ENCODE measurements at places on chromosomes 2 and 18.

DNA sequence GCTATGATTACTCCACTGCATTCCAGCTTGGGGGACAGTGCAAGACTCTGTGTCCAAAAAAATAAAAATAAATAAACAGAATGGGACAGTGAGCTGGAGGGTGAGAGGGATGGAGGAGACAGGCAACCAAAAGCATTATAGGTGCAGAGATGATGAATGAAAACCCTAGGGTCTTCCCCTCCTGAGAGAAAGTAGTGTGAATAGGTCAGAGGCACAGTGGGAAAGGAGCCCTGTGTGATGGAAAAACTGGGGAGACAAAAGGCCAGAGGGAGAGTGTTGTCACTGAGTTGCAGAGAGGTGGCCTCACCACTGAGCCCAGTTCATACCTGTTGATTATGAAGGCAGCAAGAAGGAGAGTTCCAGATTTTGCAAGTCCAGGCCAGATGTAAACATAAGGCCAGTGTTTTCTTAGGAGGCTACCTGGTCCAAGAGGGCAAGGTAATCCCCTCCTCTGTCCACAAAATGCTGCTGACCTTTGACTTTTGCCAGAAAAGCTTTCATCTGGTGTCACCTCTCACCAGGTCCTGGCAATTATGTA, 17.6 kb upstream of the AGFG1 start:
- DNase-seq = no peak

DNA sequence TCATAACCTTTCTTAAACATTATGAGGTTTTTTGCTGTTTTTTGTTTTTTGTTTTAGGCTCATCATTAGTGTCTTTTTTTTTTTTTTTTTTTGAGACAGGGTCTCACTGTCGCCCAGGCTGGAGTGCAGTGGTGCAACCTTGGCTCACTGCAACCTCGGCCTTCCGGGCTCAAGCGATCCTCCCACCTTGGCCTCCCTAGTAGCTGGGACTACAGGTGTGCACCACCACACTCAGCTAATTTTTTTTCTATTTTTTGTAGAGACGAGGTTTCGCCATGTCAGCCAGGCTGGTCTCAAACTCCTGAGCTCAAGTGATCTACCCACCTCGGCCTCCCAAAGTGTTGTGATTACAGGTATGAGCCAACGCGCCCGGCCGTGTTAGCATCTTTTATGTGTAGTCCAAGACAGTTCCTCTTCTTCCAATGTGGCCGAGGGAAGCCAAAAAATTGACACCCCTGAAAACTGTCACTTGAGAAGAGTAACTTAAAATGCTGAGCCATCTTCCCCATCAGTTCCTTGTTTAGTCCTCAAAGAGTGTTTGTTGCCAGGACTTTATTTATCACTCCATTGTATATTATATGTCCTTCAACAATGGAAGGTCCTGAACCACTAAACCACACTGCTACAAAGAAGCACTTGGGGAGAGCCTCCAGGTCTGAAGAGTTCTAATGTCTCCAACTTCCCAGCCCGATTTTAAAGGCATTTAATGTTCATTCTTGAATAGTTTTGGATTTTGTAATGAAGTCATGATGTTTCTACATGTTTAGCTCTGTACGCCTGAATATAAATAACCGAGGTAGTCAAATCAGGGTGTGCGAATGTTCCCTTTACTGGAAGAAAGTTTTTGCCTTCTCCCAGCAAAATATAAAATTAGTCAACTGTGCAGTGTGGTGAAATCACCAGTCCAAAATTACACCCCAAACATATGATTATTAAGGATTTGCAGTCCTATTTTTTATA, 26.4 kb downstream of the ZNF516 start:
- no peak for DNase-seq

DNA sequence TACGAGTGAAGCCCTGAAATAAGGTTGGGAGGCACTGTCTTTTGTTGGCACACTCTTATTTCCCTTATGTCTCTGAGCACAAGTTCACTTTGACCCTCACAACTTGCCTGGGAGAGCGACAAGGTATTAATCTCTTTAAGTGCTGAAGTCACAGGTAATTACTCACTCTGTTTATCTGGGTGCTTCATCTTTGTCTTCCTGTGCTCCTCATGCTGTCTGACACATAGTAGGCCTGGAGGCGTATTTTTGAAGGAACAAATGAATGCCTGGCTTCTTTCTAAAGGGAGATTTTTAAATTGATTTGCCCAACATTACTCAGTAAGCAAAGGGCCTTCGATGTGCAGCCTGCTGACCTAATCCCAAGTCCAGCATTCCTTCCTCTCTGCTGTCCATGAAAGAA, 507.1 kb upstream of the TNP1 start:
- DNase-seq = no peak

GRCh38 chr2:1632002-1632348, 112.3 kb downstream of the PXDN start:
- DNase-seq = no peak

DNA sequence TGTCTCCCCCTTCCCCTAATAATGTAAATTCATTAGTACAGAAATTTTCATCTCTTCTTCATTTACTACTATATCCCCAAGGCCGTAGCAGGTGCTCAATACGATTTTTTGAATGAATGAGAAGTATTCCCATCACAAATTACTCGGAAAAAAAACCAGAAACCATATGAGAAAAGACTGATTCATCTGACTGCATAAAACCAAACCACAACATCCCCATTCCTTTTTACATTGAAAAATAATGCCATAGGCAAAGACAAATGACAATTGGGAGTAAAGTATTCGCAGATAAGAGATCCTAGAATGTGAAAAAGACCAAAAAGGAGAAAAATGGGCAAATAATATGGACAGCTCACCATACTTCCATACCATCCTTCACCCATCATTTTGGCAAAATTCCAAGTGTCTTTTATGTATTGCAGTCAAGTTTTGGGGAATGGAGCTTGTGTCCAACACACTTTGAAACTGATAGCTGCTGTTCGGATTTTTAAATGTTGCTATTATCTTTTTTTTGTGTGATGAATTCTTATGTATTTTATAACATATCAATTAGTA, 1.5 kb downstream of the ZC3H8 start:
- no peak for DNase-seq

- DNase-seq = no peak
Measured at GRCh38 chr2:146135245-146135644, 1615.3 kb upstream of the ZEB2 start.

DNA sequence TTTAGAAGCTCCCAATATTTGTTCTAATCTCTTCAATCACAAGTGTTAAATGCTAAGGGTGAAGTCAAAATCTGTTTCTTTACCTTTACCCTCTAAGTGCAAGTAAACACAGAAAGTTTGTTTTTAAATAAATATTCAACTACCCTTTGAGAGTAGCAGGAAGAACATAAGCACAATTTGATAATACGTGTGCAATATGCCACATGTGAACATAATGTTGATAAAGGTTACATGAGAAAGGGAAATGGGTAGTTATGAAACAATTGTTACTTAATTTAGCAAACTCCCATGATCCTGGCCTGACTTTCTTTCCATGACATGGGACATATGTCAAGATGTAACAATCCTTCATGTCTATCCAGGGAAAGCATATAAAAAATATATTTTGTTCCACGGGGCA, 7.1 kb downstream of the SPRED2 start:
- no peak for DNase-seq

DNA sequence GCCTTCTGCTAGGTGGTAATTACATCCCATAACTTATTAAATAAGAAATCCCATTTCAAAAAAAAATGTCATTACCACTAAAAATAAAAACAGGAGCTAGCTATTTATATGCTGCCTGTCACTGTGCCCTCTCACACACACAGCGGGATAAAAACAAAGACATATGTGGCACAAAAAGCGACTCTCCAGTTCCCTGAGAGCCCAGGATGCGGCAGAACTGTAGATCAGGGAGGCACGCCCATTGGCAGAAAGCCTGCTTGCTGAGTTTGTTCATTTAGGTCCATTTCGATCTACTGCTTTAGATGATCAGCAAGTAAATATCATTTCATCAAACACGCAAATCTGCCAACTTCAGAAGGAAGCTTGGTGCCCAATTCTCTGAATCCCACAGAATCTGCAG, 124.4 kb downstream of the TMEM163 start:
- DNase-seq = no peak

- no peak for DNase-seq
Measured at GRCh38 chr2:110877031-110877827, 144.9 kb downstream of the ACOXL start.

DNA sequence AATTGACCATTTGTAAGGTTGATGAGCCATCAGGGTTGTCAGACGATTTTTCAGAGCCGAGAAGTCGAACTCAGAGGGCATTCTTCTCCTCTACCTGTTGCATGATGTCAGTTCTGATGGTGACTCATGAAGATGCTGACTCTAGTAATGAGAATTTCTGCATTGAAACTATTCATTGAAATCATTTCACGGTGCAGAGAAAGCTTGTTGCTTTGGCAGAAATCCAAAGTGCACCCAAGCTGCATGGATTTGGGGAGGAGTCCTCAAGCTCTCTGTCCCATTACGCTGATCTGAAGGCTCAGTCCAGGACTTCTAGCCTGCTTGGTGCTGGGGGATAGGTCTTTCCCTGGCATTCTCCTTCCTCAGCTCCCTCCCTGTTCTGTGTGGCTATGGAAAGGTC, 125.7 kb upstream of the PXDN start:
- no peak for DNase-seq

DNA sequence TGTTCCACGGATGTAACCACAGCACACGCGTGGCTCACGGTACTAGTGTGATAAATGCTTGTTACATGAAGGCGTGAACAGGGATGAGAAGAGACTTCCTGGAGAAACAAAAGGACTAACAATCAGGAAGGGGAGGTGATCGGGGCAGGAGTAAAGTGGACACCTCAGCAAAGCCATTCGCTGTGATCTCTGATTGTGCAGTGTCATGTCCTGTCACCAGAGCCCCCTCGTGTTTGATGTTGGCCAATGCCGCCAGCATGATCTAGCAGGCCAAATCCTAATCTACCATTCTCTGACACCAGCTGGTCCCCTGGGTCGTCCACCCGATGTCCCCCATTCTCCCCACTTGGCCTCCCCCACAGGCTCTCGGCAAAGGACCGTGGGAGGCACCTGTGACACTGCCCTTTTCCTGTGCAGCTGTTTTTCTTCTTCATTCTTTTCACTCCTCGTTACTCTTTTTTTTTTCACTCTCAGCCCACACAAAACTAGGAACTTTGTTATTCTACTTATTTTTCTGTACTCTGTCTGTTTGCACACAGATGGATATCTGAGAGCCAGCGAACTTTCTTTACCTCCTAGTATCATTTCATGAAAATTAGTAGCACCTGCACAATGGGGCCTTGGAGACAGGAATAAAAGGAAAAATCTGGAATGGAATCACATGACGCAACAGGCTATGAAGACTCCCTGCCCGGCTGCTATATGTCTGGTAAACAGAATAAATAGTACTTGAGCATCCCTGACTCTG, 146.8 kb downstream of the TGIF1 start:
- no peak for DNase-seq

DNA sequence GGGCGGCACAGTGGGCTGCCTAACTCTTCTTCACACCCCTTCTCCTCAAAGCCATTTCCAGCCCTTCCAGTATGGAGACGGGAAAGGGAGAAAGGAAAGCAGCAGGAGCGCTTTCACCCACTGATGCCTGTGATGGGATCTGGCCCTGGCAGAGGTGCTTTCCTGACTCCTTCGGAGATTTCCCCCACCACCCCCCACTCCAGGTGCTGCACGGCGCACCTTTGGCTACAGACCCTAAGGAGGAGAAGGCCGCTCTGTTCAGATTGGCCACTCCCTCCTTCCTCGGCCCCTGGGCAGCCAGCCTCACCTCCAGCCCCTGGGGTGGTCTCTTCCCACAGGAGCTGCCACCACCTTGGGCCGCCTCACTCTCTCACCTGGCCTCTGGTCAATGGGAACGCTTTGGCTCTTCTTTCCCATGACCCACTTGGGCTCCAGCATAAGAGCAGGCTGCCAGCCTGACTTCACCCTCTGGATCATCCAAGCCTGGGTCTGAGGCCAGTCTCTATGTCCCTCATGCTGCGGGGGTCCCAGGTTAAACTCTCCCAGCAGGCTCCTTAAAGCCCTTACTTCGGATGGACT, 18.4 kb upstream of the MAL start:
- DNase-seq = no peak

- DNase-seq = no peak
Measured at GRCh38 chr2:32884346-32884745, 62.4 kb upstream of the LTBP1 start.

GRCh38 chr2:130820279-130820861, 16.3 kb upstream of the ARHGEF4 start:
- no peak for DNase-seq

GRCh38 chr2:128720080-128721022, 401.7 kb upstream of the HS6ST1 start:
- DNase-seq = no peak
